Stimulated activated CD8-positive, alpha-beta memory T cell treated with anti-CD3 and anti-CD28 coated beads, Interleukin-15, amount 100 ng/mL, for 4 hours (primary cell): ENCODE measurements at places on chromosomes 3 and 15.

- DNase-seq, result no peak
Measured at GRCh38 chr3:123695731-123696640, 111.1 kb upstream of the HACD2 start.

- no peak for DNase-seq
Measured at GRCh38 chr15:60264088-60264487, 133.7 kb downstream of the ANXA2 start.

DNA sequence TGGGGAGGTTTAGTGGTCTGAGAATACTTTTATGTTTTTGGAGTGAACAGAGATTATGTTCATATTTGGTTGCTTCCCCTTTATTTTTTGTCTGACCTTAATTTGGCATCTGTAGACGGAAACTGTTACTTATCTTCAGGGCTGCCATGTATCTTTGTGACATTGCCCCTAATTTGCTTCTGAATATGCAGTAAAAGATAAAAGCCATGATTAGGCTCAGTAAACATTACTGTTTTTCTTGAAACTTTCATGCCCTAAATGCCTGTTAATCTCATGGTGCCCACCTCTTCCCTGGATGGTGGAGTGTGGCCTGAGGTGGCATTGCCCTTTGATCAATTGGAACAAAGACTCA, 106.7 kb downstream of the C3orf70 start:
- DNase-seq, result no peak

- peak; percentile 46 for DNase-seq
Measured at GRCh38 chr3:71444028-71444860, 139.3 kb downstream of the FOXP1 start.

DNA sequence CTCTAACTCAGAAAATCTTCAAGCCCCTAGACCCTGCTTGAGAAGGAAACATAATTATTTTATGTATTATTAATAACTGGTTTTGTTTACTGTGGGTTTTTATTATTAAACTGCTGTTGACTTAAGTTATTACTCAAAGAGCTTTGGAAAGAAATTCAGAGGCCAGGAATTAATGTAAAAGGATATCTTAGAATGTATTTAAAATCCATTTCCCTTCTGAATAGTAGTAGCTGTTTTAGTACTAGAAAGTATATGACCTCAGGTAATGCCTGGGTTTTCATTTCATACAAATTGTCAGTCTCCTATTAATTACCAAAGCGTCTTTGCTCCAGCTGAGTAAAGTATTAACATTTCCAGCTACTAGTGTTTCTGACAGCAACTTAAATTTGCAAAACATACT, 223.1 kb downstream of the ITPR1 start:
- DNase-seq, result no peak

DNA sequence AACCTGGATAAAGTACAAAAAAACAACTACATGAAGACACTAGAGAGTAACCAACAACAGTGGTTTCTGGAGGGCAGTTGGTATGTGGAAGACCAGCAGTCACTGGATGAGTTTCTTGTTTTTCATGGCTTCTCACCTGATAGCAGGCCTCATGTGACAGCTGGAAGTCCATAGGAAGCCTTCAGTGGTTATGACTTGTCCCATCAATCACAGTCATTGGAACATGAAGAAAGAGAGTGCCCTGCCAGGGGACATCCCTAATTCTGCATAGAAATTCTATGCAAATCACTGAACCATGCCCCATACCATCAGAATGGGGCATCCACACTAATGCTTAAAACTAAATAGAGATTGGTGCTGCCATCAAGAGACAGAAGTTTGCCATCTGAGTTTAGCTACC, 81.6 kb downstream of the AKAP13 start:
- DNase-seq, result no peak

DNA sequence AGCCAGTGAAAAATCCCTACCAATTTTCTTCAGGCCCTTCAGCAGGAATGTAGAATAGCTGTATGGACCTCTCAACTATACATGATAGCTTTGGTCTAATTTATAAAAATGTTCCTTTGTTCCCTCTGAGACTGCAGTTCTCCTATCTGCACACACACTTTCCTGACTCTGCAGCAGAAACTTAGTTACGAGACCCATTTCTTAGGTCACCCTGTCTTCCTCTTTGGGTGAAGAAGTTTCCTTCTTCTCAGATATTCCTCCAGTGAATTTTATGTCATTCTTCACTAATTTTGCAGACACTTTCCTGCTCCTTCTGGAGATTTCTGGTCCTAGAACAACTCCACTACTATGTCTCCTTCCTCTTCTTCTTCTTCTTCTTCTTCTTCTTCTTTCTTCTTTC, 42.6 kb downstream of the CD200R1L start:
- DNase-seq, result no peak

DNA sequence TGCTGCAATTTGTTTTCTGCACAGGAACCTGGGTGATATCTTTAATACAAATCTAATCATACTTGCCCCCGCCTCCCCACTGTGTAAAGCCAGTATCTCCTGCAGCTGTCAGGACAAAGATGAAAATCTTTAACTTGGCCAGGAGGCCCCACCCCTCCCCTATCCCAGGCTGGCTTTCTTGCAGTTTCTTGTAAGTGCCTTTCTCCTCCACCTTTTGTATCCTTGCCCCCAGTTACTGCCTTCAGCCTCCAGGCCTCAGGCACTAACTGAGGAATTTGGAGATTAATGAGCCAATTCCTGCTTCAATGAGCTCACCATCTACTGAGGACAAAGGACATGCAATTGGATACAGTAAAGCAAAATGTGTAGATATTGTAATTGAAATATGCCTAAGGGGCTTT, 6.5 kb downstream of the GCSAM start:
- no peak for DNase-seq

- DNase-seq, result no peak
Measured at GRCh38 chr3:151998744-151999143, 125.3 kb downstream of the SUCNR1 start.
